ENCODE measurements at places on chromosomes 3 and 15.

DNA sequence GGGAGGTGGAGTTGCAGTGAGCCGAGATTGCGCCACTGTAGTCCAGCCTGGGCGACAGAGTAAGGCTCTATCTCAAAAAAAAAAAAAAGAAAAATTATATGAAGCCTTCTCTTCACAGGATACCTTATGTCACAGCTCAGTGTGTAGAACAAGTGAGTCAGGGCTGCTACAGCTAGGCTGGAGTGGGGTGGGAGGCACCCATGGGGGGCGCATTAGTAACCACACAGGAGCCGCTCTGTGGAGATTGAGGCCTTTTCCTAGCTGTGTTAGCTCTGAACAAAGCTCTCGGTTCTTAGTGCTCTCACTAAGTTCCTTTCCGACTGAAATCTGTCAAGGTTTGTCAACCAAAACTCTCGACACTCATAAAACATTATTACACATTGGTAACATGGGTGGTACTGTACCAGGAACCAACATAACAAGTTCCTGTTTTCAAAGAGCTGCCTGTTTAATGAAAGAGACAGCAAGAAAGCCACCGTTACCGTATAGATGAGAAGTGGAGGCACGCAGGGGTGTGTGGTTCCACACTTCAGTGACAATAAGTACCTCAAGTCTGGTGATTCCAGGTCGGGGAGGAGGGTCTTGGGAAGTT, 4.5 kb downstream of the LRRC31 start:
- DNase-seq: peak; percentile 3

- DNase-seq: no peak
Measured at GRCh38 chr3:177598097-177598833, 401.0 kb upstream of the TBL1XR1 start.

- no peak for DNase-seq
Measured at GRCh38 chr3:38590521-38590920, 59.0 kb downstream of the SCN5A start.

GRCh38 chr15:66906668-66907614, 158.5 kb upstream of the SMAD3 start:
- no peak for DNase-seq

GRCh38 chr3:117610156-117610555, 900.6 kb downstream of the TUSC7 start:
- DNase-seq: no peak

GRCh38 chr3:97815149-97815917, 6.5 kb upstream of the CRYBG3 start:
- no peak for DNase-seq

DNA sequence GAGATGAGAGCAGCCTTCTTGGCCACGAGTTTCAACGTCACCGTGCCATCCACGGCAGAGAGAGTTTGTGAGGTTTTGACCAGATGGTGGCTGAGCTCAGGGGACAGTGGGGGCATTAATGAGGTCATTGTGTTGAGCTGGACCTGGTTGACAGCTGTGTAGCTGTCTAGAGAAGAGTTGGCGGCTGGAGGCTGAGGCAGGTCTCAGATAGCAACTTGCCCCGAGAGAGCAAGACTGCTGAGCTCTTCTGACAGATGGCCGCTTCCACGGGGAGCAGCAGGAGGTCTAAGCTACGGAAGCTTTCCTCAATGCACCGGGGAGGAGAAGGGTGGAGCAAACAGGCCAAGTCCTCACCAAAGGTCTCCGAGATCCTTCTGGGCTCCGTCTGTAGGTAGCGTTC, 44.8 kb upstream of the EIF5A2 start:
- no peak for DNase-seq

Measured in activated naive CD4-positive, alpha-beta T cell (primary cell).